ENCODE measurements at places on chromosomes 16 and 17.

DNA sequence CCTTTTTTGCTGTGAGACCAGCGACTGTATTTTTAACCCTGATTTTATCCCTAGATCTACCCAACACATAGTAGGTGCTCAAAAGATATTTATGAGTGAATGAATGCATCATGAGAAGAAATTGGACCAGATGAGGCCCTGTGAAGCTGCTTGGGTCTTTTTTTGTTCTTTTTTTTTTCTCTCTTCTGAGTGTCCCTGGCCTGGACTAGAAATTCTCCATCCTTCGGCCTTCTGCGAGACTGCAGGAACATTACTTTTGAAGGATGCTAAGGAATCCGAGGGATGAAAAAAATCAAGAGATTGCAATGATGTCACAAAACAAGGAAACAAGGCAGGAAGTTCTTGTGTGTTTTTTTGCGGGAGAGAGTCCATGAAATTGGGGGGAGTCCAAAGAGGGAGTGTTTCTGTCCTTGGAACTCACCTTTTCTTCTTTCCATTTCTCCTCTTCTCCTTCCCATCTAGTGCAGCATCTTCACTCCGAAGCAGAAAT is 560 bp upstream of the RUSF1 start:
- DNase-seq, result no peak
- peaks cover 7% of the 10 kb centered on the region for H3K27me3 ChIP-seq
- peak overlapping the region; percentile 97 for H3K27ac ChIP-seq
- peaks cover 37% of the 10 kb centered on the region for H3K4me1 ChIP-seq
- H3K4me3 ChIP-seq, result peak overlapping the region; percentile 93

DNA sequence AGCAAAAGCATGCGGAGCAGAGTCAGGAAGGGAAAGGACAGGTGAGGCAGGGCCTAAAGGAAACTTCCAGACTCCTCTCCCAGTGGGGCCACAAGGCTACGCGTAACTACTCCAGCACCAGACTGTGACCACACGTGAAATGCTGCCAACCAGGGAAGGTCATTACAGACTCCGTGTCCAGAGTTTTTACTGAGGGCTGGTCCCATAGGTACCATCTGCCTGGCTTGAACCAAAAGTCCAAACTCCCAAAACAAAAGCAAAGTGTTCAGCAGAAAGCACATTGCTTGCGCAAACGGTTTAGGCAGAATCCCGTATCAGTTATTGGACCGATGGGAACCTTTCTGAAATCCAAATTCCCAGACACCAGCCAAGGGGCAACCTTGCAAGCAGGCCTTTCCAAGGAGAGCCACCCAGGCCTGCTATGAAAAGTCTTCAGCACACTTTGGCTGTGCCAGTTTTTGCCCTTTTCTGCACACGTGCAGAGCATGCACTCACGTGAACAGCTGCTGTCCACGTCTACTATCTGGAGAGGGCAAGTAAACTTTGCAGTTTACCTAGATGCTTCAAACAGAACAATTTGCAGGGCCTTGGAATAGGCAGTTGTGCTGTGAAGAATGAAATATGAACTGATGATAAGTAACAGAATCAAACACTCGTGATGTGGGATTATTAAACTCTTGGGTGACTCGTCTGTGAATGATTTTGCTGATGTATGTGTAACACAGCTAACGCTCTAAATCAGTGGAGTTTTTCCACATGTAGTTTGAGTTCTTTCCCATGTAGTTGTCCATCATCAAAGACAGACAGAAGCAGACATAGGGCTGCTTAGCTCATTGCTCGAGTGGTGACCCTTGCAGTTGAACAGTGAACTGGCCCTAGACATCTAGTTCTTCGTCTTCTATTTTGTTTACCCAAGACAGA is 58.1 kb upstream of the CRISPLD2 start:
- H3K4me1 ChIP-seq, result peaks cover 19% of the 10 kb centered on the region
- no peak overlapping the region for H3K27ac ChIP-seq
- H3K36me3 ChIP-seq, result peaks cover 19% of the 10 kb centered on the region
- DNase-seq, result no peak
- no peak overlapping the region for H3K4me3 ChIP-seq

GRCh38 chr17:1422885-1423284 is 22.9 kb upstream of the YWHAE start:
- peaks cover 3% of the 10 kb centered on the region for H3K27me3 ChIP-seq
- peaks cover 35% of the 10 kb centered on the region for H3K36me3 ChIP-seq
- peaks cover 2% of the 10 kb centered on the region for H3K4me1 ChIP-seq
- H3K4me3 ChIP-seq, result peak overlapping the region; percentile 53
- no peak for DNase-seq
- H3K27ac ChIP-seq, result peak overlapping the region; percentile 59

DNA sequence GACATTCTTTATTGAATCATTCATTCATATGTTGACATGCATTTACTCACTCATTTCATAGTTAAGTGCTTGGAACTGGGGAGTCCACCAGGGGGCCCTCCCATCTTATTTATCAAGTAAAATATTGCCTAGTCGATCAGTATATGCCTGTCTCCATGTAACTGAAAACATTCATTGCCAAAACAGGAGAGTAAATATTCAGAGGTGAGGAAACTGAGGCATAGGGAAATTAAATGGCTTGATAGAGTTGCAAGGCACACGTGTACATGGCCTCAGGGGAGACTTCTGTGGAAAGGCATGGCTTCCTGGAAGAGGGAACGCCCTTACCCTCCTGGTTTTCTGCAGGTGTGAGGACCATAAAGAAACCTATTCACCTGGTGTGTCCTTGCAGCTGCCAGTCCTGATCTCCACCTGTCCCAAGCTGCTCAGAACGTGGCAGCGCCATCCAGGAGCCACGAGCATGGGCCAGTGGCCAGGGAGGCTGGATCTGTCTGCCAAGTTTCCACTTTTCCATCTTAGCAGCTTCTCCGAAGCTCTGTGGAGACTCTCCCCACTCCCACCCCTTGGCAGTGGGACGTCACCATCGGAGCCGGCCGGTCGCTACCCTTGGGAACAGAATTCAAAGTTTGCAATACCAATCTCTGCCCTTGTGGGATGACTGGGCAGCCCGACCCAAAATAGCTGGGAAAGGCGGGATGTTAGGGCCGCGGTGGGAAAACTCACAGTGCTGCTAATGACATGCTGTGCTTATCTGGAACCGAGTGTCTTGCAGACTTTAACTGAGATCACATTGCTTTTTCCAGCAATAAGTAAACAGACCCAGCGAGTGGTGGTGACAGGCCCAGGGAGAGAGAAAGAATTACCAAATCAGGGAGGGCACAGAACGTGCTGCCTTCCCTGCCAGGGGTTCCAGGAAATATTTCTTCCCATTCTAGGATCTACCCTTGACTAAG is 4.1 kb upstream of the C1QTNF1 start:
- no peaks in the 10 kb centered on the region for H3K36me3 ChIP-seq
- H3K27me3 ChIP-seq, result peaks cover 11% of the 10 kb centered on the region
- peaks cover 6% of the 10 kb centered on the region for H3K4me1 ChIP-seq
- peak; percentile 40 for DNase-seq
- H3K27ac ChIP-seq, result no peak overlapping the region

DNA sequence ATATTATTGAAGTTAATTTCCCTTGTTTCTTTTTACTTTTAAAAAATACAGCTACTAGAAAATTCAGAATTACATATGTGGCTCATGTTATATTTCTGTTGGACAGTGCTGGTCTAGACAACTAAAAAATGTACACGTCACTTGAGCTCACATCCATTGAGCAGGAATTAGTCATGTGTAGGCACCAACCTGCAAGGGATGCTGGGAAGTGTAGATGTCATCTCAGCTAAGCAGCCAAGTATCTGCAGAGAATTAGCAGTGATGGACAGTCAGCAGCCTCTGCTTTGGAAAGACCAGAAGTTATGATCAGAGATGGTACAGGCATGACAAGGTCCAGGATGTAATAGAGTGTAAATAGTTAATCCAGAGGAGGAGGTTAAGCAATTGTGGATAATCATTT is 87.1 kb upstream of the HS3ST2 start:
- no peaks in the 10 kb centered on the region for H3K27me3 ChIP-seq
- H3K36me3 ChIP-seq, result no peaks in the 10 kb centered on the region
- no peak overlapping the region for H3K4me3 ChIP-seq
- no peak overlapping the region for H3K27ac ChIP-seq
- H3K4me1 ChIP-seq, result peaks cover 6% of the 10 kb centered on the region

All from endothelial cell (in vitro differentiated cells).